Activated CD4-positive, alpha-beta T cell treated with anti-CD3 and anti-CD28 coated beads, Interleukin-10, Interleukin-2, amounts not matched to agents 100 ng/mL and 50 ng/mL, durations not matched to agents 16 hours and 8 hours (primary cell): ENCODE measurements at places on chromosomes 2 and 18.

DNA sequence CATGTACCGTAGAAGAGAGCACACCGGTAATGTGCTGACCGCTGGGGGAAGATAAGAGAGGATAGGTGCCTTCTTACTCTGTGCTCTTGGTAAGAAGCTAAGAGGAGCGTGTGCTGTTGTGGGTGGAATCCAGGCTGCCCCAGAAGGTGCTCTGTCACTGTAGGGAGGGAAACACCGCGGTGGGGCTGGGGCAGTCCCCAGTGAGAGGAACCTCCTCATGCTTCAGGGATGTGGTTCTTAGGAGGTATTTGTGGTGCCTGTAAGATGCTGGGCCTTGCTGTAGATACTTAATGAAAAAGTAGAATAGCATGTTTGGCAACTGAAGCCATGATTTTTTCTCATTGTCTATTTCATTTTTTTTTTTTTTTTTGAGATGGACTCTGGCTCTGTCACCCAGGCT, 1.1 kb downstream of the COLEC11 start:
- peak; percentile 36 for DNase-seq

- DNase-seq, result no peak
Measured at GRCh38 chr18:366466-367061, 98.7 kb upstream of the THOC1 start.

GRCh38 chr2:178211943-178212342, 17.6 kb downstream of the OSBPL6 start:
- DNase-seq, result no peak

DNA sequence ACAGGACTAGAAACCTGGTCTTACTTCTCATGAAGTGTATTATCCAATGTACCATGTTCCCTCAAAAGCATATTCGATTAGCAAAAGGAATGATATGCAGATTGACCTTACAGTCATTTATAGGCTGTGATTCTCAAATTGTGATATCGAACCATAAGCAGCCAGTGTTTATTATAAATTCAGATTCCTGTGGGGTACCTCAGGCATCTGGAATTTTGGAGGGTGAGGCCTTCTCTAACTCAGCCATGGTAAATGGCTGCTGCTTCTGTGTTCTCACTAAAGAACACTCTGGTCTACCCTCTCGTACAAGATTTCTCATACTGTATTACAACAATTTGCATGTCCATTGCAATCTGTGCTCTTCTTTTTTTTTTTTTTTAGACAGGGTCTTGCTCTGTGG, 84.5 kb downstream of the PRPF40A start:
- DNase-seq, result no peak

- no peak for DNase-seq
Measured at GRCh38 chr18:47530695-47531094, 279.2 kb upstream of the SKOR2 start.

DNA sequence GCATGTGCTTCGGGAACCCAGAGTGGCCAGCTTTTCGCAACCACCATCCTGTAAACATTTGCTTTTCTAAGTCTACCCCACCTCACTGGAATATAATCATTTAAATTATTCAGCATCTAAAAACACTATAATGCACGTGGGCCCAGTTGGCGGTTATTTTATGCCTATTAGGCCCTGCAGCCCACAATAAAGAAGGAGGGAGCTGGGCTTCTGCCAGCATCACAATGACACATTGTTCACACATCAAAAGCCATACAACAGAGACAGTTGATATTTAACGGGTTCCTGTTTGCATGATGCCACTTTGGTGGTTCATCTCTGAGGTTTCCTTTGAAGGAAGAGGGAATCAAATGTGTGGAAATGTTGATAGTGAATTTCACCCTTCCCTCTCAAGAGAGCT, 916.0 kb upstream of the CELF4 start:
- no peak for DNase-seq

DNA sequence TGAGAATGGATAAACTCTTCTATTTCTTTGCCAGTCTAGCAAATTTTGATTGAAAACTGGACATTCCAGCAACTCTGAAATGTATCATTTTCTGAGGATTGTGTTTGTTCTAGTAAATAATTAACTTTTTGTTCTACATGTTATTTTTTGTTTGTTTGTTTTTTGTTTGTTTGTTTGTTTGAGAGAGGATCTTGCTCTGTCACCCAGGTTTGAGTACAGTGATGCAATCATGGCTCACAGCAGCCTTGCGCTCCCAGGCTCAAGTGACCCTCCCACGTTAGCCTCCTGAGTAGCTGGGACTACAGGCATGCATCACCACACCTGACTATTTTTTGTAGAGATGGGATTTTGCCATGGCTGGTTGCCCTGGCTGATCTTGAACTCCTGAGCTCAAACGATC, 65.2 kb upstream of the BARD1 start:
- DNase-seq, result no peak

- peak; percentile 8 for DNase-seq
Measured at GRCh38 chr2:9232886-9233285, 26.3 kb downstream of the ASAP2 start.

GRCh38 chr18:519019-519879, 18.7 kb upstream of the COLEC12 start:
- DNase-seq, result peak; percentile 54

GRCh38 chr18:59664329-59664728, 32.9 kb downstream of the CCBE1 start:
- DNase-seq, result no peak

GRCh38 chr2:178244777-178245176, 50.5 kb downstream of the OSBPL6 start:
- no peak for DNase-seq

- no peak for DNase-seq
Measured at GRCh38 chr2:133231264-133231663, 337.0 kb downstream of the NCKAP5 start.

GRCh38 chr2:38750011-38750890, 910 bp downstream of the SRSF7 start:
- peak; percentile 66 for DNase-seq

DNA sequence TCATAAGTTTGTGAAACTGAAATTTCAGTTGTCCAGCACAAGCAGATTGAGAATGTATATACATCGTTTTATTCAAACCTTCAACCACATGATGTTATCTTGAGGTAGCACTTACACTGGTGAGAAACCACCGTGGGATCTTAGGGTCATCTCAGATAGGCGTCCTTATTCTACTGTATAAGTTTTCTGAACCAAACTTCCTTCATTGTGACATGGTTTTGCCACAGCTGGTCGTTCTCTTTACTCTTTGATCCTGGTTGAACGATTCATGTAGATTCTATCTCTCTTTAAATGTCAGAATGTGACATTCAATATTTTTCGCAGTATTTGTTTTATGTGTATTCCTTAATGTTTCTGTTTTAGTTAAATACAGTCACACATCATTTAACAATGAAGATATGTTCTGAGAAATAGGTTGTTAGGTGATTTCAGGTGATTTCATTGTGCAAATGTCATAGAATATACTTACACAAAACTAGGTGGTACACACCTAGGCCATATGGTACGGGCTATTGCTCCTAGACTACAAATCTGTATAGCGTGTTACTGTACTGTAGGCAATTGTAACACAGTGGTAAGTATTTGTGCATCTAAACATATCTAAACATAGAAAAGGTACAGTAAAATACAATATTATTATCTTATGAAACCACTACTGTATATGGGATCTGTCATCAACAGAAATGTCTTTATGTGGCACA, 17.9 kb upstream of the ARHGAP25 start:
- DNase-seq, result peak; percentile 71

DNA sequence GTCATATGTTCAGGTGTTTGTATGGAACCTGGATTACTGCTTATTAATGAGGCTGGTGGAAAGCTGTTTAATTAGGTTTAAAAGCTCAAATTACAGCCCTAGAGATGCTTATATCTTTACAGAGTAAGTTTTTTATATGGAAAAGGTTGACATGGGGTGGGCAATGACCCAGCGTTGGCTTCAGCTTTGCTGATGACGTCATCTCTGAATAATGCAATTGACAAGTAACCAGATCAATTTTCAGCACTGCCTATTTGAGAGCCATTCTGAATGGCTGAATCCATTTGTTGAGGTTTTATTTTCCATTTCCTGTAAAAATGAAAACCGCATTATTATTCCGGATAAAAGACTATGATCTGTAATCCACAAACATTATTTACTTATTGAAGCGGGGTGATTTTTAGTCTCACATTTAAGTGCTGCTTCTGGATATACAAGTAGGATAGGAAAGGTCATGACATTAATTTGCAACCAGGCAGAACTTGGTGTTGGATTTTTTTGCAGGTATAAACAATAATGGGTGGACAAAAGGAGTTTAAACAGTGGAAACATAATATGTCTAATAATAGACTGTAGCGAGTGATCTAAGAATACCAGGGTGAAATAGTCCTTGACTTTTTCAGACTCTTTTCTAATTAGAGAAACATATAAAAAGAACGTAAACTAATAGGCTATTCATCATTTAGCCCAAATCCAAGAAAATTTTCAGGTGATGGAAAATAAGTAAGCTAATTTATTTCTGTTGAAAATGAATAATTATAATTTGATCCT, 2.7 kb downstream of the PPP1R1C start:
- DNase-seq, result no peak

DNA sequence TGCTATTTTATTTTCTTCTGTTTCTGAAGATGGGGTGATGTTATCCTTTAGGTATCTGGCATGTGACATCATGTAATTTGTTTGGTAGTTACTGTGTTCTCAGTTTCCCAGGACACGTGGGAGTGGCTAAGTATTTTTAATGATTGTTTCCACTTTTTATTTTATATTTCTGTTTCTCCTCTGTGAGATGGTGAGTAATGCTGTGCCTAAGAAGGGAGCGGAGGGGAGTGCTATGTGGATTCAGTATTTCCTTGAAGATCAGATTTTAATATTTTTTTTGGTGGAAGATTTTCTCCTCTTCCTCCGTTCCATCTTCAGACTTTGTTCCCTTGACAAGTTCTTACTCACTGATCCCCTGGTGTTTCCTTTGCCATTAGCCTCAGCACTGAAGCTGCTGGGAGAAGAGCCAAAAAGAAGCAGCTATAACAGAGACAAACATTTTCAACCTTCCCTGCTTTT, 180.0 kb upstream of the MMADHC start:
- DNase-seq, result no peak

GRCh38 chr2:148653437-148653836, 8.9 kb downstream of the EPC2 start:
- no peak for DNase-seq

DNA sequence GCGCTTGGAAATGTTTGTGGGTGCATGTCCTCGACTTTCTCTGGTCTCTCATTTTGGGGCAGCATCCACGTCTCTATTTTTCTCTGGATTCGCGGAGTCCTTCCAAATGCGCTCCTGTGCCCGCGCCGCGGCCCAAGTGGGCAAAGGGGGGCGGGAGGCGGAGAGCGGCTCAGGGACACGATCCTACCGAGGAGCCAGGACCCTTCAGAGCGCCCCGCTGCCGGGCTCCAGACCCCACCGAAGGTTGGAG, 990 bp downstream of the EPAS1 start:
- DNase-seq, result no peak
